G401 (cell line): ENCODE measurements at places on chromosomes 13 and 19. TPM values are rescaled to one million over a fixed set of nuclear protein-coding genes. Genes with fewer than 3 reads are reported as not detected.

The TEX29 gene
- total RNA-seq: not detected in 2 replicates

The TRPC4 gene
- not detected in 2 replicates for total RNA-seq

The MAST3 gene
- 1.2 and 2.6 TPM in 2 replicates for total RNA-seq

The KLHL1 gene
- total RNA-seq: not detected in 2 replicates

- DNase-seq: no peak
These were observed 2.7 kb downstream of the WDR88 start for GRCh38 chr19:33134571-33135041.

DNA sequence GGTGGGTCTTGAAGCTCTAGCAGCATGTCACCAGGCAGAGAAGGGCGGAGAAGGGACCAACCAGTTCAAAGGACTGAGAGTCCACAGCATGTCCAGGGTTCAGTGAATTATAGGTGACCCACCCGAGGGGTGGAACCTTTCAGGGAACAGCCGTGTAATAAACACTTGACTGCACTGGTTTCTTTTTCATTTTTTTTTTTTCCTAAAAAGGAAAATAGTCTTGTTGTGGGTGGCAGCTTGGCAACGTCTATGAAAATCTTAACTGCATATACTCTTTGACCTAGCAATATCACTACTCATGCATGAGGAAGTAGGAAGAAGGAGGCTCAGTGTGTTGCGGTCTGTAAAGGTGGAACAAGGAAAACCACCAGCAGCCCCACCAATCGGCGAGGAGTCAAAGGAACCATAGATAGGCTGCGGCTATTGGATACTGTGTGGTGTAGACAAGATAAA, 13.0 kb upstream of the MYH14 start:
- no peak for DNase-seq

- peak; percentile 94 for DNase-seq
These were observed at the start of gene ZNF614 for GRCh38 chr19:52028027-52028779. Gene ZNF614, minus strand, starts transcription at chr19:52028379. Its CDS starts 2,634 bp downstream, at chr19:52025745.

DNA sequence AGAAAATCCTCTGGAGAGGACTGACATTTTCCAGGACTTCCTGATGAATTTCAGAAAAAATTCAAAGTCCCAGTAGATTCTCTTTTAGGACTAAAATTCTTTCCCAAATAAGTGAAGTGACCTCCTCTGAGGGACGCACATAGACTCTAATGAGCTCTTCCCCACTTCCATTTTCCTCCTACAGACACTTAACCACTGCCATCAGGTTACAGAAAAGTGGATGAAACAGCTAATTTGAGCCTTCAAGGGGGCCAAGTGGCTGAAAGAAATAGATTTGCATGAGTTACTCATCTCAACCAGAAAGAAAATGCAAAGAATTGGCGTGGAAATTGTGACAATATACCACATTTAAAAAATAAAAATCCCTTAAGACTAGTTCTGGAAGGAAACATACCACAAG, 185.3 kb upstream of the EDNRB start:
- no peak for DNase-seq

GRCh38 chr13:74153316-74153715, 19.1 kb upstream of the KLF12 start:
- DNase-seq: no peak

GRCh38 chr13:20570517-20570916, 3.6 kb downstream of the IFT88 start:
- no peak for DNase-seq
